ENCODE measurements at places on chromosomes 7 and 10. TPM values are rescaled to one million over a fixed set of nuclear protein-coding genes. Genes with fewer than 3 reads are reported as not detected.

DNA sequence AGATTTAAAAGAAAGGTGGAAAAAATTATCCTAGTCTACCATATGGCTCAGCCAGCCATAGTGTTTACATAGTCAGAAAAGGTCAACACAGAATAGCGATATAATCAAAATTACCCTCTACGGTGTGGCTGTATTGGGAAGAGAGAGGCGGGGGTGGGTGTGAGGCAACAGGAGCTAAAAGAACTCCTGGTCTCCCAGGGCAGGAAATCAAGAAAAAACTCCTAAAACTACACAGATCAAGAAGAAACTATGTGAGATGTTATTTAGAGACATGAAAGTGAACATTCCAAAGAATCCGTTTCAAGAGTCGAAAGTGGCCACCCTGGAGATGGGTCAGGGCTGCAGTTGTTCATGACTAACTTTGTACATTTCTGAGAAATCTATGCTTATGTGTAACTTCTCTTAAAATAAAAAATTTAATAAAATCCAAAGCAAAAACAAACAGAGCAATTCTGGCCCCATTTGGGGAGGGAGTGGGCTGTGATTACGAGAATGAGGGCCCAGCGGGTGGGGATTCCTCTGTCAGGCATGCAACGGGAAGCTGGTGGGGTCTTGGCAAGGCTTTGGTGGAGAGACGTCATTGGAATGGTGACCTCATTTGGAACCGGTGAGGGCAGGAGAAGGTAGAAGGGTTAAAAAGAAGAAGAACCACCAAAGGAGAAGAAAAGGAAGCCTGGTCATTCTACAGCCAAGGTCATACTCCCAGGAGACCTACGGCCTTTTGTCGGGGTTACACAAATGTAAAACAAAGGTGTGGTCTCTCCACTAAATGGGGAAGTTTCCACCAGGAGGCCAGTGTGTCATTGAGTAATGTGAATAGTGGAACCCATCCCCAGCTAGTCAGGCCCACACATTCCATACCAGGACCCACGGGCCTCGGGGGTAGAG lies 71.2 kb upstream of the DUSP5 start:
- H3K36me3 ChIP-seq = no peaks in the 10 kb centered on the region
- peaks cover 4% of the 10 kb centered on the region for H3K4me1 ChIP-seq
- peak; percentile 46 for DNase-seq
- H3K4me3 ChIP-seq = no peak overlapping the region
- H3K27ac ChIP-seq = no peak overlapping the region

The LBX1 gene
- total RNA-seq = not detected

DNA sequence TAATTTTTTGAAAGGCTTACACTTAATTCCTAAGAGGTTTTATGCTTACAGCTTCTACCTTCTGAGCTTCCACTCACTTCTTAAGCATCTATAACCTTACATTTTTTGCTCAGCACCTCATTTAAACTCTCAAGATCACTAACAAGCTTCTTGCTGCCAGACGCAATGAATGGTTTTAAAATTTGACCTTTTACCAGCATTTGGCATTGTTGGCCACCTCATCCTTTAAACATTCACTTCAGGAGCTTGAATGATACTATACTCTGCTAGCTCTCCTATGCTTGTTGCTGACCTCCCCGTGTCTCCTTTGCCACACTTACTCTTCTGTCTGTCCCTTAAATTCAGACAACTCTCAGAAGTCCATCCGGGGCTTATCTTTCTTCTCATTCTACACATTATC lies 37.7 kb upstream of the ODAD2 start:
- no peaks in the 10 kb centered on the region for H3K4me1 ChIP-seq
- H3K36me3 ChIP-seq = no peaks in the 10 kb centered on the region
- DNase-seq = no peak
- no peak overlapping the region for H3K4me3 ChIP-seq
- no peak overlapping the region for H3K27ac ChIP-seq

DNA sequence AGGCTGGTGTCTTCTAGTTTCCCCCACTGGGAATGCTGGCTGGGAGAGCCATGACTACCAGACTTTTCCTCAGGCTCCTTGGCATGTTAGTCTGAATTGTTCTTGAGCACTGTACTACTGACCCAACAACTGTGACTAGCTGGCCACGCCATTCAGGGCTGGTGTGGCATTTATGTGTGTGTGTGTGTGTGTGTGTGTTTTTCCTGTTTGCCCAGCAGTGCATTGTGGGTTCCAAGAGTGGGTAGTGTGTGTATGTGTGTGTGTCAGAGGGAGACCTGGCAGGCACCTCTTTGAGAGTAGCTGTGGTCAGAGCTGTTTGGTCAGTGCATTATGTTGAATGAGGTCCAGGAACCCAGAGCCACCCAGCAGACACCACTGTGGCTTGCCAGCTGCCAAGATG lies 9.2 kb downstream of the PCBD1 start:
- H3K4me3 ChIP-seq = no peak overlapping the region
- no peaks in the 10 kb centered on the region for H3K36me3 ChIP-seq
- no peak overlapping the region for H3K27ac ChIP-seq
- H3K4me1 ChIP-seq = no peaks in the 10 kb centered on the region

- H3K4me3 ChIP-seq = no peak overlapping the region
- no peaks in the 10 kb centered on the region for H3K4me1 ChIP-seq
- H3K27ac ChIP-seq = no peak overlapping the region
- no peaks in the 10 kb centered on the region for H3K36me3 ChIP-seq
- no peaks in the 10 kb centered on the region for H3K27me3 ChIP-seq
Observed at GRCh38 chr7:47813620-47814260, 134.5 kb downstream of the PKD1L1 start.

GRCh38 chr10:72455889-72456595 lies 101.3 kb upstream of the DNAJB12 start:
- no peak overlapping the region for H3K27ac ChIP-seq
- no peaks in the 10 kb centered on the region for H3K4me1 ChIP-seq
- H3K4me3 ChIP-seq = no peak overlapping the region
- DNase-seq = no peak
- no peaks in the 10 kb centered on the region for H3K36me3 ChIP-seq

DNA sequence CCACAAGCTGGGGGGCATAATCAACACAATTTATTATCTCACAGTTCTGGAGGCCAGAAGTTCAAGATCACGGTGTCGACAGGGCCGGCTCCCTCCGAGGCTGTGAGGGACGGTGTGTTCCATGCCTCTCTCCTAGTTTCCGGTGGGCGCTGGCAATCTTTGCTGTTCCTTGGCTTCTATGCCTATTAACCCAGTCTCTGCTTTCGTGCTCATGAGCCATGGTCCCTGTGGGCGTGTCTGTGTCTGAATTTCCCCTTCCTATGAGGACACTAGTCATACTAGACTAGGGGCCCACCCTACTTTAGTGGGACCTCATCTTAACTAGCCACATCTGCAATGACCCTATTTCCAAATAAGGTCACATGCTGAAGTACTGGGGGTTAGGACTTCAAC lies 29.4 kb downstream of the HIPK2 start:
- DNase-seq = peak; percentile 32
- H3K36me3 ChIP-seq = no peaks in the 10 kb centered on the region
- peaks cover 14% of the 10 kb centered on the region for H3K4me1 ChIP-seq
- no peak overlapping the region for H3K4me3 ChIP-seq
- H3K27me3 ChIP-seq = no peaks in the 10 kb centered on the region
- H3K27ac ChIP-seq = no peak overlapping the region

- H3K36me3 ChIP-seq = no peaks in the 10 kb centered on the region
- H3K4me3 ChIP-seq = peak overlapping the region; percentile 33
- H3K27ac ChIP-seq = no peak overlapping the region
- peak; percentile 47 for DNase-seq
- no peaks in the 10 kb centered on the region for H3K27me3 ChIP-seq
- peaks cover 5% of the 10 kb centered on the region for H3K4me1 ChIP-seq
Observed at GRCh38 chr7:129169171-129169671, 19.2 kb upstream of the SMO start.

GRCh38 chr7:40120020-40120419 lies 14.4 kb downstream of the MPLKIP start:
- DNase-seq = no peak
- no peaks in the 10 kb centered on the region for H3K36me3 ChIP-seq
- H3K27me3 ChIP-seq = no peaks in the 10 kb centered on the region

The CFAP70 gene
- 3.5 TPM for total RNA-seq

DNA sequence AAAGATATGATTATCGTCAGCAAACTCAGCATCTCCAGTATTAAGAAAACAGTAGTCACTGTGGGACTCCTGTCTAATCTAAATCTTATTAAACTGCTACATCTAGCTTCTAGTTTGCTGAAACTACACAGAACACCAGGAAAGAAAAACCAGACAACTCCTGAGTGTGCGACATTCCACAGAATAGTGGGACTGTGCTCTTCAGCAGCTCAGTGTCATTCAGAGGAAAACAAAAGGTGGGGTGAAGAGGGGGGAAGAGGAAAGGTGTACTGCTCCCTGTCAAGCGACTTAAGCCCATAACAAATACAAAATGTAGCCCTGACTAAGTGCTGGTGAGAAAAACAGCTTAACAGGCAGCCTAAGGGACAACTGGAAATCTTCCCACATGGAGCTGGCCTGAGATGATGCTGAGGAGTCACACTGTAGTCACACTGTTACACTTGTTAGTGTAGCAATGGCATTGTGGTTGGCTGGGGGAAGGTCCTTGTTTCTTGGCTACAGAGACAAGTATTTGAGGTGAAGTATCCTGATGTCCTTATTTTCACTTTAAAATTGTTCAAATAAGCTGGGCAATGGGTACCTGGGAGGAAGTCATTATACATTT lies 135.5 kb downstream of the USP6NL start:
- H3K27ac ChIP-seq = no peak overlapping the region
- H3K4me3 ChIP-seq = no peak overlapping the region
- no peak for DNase-seq
- H3K4me1 ChIP-seq = peaks cover 4% of the 10 kb centered on the region

The GCK gene
- total RNA-seq = 0.92 TPM

- H3K4me1 ChIP-seq = no peaks in the 10 kb centered on the region
- H3K27ac ChIP-seq = no peak overlapping the region
- DNase-seq = no peak
- H3K4me3 ChIP-seq = no peak overlapping the region
- no peaks in the 10 kb centered on the region for H3K36me3 ChIP-seq
Observed at GRCh38 chr7:50346545-50347497, 42.3 kb downstream of the IKZF1 start.

GRCh38 chr7:142511801-142512200 lies 237.5 kb upstream of the PRSS1 start:
- DNase-seq = no peak
- no peaks in the 10 kb centered on the region for H3K27me3 ChIP-seq
- no peak overlapping the region for H3K4me3 ChIP-seq
- no peaks in the 10 kb centered on the region for H3K36me3 ChIP-seq

DNA sequence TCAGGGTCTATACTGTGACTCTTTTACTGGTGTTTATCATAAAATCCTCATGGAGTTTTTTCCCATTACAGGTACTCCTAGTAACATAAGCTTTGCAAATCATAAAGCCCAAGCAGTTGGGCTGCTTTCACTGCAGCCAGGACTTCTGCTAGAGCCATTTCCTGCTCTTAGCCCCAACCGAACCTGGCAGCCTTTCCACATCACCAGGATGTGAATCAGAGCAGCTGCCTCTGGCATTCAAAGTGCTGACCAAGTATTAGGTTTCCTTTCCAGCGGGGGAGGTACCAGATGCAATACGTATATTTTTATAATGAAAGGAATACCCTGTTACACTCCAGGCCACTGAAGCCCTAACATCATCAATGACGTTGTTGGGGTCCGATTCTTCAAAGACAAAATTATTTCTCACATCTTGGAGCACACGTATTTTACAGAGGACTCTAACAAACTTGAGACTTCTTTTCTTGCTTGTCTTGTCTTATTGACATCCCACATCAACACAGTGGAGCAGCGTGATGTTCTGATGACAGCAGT lies 3.6 kb upstream of the HTR5A start:
- H3K27me3 ChIP-seq = no peaks in the 10 kb centered on the region
- no peak overlapping the region for H3K27ac ChIP-seq
- peaks cover 3% of the 10 kb centered on the region for H3K4me1 ChIP-seq
- no peaks in the 10 kb centered on the region for H3K36me3 ChIP-seq
- no peak for DNase-seq
- H3K4me3 ChIP-seq = no peak overlapping the region

The HOXA3 gene
- total RNA-seq = 0.36 TPM

GRCh38 chr10:68828833-68829232 lies 1.5 kb downstream of the STOX1 start:
- peaks cover 1% of the 10 kb centered on the region for H3K4me1 ChIP-seq
- H3K4me3 ChIP-seq = no peak overlapping the region
- H3K36me3 ChIP-seq = no peaks in the 10 kb centered on the region
- no peaks in the 10 kb centered on the region for H3K27me3 ChIP-seq

GRCh38 chr7:50627824-50628361 lies 62.7 kb upstream of the DDC start:
- H3K4me3 ChIP-seq = no peak overlapping the region
- H3K27ac ChIP-seq = no peak overlapping the region
- H3K36me3 ChIP-seq = no peaks in the 10 kb centered on the region
- H3K27me3 ChIP-seq = no peaks in the 10 kb centered on the region
- no peaks in the 10 kb centered on the region for H3K4me1 ChIP-seq

The XRCC2 gene
- total RNA-seq = 0.63 TPM

DNA sequence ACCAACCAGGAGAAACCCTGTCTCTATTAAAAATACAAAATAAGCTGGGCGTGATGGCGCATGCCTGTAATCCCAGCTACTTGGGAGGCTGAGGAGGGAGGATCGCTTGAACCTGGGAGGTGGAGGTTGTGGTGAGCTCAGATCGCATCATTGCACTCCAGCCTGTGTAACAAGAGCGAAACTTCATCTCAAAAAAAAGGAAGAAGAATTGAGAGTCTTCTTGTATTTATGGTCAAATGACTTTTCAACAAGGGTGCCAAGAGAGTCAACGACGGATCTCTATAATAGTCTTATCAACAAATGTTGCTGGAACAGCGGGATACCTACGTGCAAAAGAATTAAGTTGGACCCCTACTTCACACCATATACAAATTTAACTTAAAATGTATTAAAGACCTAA lies 21.6 kb upstream of the JAZF1 start:
- DNase-seq = no peak
- H3K27me3 ChIP-seq = no peaks in the 10 kb centered on the region
- no peak overlapping the region for H3K4me3 ChIP-seq
- H3K36me3 ChIP-seq = no peaks in the 10 kb centered on the region
- no peaks in the 10 kb centered on the region for H3K4me1 ChIP-seq

The NEBL gene
- total RNA-seq = 3.1 TPM

GRCh38 chr10:86586516-86586915 lies 64.9 kb upstream of the WAPL start:
- H3K27ac ChIP-seq = no peak overlapping the region
- no peaks in the 10 kb centered on the region for H3K27me3 ChIP-seq
- no peaks in the 10 kb centered on the region for H3K4me1 ChIP-seq

All from ovary (tissue), 10 donors.